ENCODE measurements at places on chromosomes 2 and 18.

- DNase-seq: no peak
These were observed 2.0 kb downstream of the IKZF2 start for GRCh38 chr2:213149294-213149875.

DNA sequence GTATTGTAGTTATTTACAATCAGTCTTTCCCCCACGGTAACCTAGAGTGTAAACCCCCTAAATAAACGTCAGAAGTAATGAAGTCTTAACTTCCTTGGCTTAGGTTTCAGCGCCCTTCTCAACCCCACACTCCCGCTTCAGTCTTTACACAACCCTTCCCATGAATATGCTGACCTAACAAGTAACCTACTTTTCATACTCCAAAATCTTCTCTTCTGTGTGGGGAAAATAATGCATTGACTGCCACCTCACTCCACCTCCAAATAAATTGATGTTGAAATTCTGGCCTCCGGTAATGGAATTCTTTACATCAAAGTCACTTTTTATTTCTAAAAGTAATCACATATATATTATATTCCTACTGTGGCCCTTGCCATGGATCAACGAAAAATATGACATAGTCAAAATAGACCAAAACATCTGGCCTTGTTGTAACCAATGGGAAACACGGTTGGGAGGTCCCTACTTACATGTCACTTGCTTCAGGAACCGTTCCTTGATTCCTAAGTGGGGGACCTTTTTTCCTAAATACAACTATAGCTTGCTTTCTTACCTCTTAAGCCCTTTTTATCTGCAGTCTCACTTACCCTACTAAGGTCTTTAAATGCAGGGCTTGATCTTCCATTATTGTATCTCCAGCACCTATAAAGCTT lies 961 bp downstream of the GEN1 start:
- no peak for DNase-seq

DNA sequence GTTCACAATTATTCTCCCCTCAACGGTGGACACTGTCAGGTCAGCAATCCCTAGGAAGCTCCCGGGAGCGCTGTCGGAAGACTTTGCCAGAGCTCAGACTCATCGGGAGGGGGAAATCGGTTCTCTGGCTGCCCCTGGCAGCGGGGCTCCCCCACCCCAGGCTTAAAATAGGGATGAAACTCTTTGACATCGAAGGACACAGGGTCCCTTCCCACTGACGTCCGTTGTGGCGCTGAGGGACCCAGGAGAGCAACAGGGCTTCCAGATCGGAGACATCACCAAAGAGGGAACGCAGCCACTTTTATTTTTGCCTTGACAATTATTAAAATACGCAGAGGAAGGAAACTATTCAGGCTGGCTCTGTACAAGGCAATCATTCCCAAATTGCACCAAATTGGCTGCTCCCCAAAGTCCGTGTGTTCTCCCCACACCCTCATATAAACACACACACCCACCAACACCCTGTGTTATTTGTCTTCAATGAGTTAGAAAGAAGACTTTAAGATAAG lies 249.0 kb downstream of the CDH20 start:
- no peak for DNase-seq

DNA sequence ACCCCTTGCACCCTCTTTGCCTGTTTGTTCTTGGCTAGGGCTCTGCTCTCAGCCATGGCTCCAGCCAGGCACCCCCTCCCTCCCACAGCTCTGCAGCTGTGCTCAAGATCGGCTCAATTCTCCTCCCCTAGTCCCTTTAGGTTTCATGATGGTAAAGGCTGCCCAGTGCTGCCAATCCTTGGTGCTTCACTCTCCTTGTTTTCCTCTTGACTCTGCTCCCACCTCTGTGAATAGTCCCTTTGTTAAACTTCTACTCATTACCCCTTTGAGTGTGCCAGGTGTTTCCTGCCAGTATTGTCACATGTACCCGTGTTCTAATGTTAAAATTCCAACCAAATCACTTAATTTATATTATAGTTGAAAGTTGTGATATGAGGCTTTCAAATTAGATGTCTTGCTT lies 101.0 kb upstream of the CERS6 start:
- no peak for DNase-seq

GRCh38 chr2:28956890-28957289 lies 24.2 kb upstream of the TOGARAM2 start:
- DNase-seq: no peak

DNA sequence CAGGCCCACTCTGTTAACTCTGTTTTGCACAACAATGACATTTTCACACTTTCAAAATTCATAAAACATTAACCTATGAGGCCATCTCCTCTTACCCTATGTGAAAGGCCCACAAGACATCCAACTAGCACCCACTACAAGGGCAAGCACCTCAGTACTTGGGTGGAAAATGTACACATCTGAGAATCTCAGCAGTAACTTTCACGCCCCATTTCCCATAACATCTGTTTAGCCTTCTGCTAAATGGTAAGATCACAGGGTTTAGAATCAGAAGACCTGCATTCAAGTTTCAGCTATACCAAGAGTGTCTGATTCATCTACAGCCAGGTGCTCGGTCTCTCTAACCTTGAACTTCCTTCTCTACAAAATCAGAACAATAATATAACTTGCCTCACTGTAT lies 89.2 kb downstream of the SP100 start:
- no peak for DNase-seq

DNA sequence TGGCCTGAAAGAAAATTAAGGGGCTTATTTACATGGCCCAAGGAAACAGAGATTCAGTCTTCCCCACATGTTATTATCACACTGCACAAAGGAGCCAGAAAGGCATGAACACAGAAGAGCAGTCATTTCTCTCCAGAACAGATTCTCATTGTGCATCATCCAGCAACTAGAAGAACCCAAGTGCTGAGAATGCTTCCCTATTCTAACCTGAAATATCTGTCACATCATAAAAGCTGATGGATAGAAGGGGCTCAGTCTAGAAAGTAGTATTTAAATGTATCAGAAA lies 145.8 kb downstream of the TMEM163 start:
- no peak for DNase-seq

DNA sequence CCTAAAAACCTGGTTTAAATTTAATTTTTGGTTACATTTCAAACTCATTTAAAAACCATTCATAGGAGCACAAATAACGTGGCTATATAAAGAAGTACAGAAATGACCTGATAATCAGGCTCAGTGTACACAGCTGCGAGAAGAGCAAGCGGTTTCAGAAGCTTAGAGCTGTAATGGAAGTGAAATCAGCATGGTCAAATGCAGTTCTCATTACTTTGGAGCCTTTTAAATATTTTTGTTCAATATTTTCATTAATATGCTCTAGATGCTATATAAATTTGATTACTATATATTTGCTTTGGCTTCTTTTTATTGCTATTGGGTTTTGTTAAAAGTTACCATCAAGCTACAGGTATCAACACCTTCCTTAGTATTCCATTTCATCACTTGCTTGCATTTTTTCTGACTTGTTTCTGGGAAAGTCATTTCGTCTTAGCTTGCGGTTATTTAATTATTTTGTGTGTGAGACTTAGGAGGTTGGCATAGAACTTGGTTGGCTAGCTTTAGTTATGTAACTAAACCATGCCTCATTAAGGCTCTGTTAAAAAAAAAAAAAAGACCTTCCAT lies 58.7 kb downstream of the AFTPH start:
- DNase-seq: no peak

DNA sequence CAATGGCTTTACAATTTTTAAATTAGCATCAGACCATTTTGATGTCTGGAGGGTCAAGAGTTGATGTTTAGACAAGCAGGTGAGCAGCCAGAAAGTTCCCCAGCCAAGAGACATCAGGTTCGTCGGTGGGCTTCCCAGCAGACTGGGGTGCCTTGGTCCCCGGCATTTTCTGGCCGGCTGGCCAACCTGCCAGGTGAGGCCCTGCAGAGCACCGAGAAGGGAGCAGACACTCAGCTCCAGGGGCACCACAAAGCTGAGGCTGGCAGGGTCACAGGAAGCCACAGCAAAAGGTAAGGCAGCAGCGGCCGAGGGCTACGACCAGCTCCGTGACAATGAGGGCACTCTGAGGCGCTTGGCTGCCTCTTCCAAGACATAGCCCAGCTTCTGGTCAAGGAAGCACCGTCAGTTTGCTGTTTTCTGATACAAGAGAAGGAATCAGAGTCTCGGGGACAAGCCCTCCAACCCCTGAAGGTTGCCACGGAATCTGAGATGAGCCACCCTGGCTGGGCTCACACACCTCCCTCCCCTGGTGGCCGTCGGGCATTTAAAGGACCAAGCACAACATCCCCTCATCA lies 229.0 kb downstream of the MGAT5 start:
- DNase-seq: no peak

GRCh38 chr2:97702731-97703470 lies 10.5 kb upstream of the ZAP70 start:
- DNase-seq: no peak

DNA sequence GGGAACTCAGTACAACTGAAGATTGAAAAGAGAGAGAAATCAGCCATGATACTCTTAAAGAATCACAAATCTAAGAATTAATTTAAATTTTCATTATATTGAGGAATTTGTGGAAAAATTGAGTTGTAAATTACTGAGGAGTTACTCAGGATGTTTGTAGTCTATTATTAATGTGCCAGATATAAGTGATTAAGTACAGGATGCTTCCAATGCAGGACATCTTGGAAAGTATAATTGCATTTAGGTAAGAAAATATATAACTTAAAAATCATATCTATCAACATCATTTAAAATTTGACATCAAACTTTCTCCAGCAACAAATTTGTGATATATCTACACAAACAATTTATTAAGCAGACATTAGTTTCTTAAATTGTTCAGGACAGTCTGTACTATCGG lies 1.3 kb downstream of the CALCRL start:
- DNase-seq: no peak

DNA sequence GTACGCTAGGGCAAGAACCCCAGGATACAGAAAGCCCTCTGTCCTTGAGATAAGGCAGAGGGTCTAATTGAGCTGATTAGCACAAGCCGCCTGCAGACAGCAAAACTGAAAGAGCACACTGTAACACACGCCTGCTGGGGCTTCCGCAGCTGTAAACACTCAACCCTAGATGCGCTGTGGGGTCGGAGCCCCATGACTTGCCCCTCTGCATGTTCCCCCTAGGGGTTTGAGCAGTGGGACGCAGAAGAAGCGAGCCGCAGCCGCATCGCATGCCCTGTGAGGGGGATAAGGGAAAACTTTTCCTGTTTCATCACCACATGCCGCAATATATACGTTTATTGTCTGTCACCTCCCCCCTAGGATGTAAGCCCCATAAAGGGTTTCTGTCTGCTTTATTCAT lies 384.6 kb downstream of the PLCL1 start:
- no peak for DNase-seq

- DNase-seq: no peak
These were observed at the start of gene ANO7 for GRCh38 chr2:241188361-241189092. TSS of gene ANO7 (plus strand) at chr2:241188677. CDS start at chr2:241190064, 1,387 bp downstream.

DNA sequence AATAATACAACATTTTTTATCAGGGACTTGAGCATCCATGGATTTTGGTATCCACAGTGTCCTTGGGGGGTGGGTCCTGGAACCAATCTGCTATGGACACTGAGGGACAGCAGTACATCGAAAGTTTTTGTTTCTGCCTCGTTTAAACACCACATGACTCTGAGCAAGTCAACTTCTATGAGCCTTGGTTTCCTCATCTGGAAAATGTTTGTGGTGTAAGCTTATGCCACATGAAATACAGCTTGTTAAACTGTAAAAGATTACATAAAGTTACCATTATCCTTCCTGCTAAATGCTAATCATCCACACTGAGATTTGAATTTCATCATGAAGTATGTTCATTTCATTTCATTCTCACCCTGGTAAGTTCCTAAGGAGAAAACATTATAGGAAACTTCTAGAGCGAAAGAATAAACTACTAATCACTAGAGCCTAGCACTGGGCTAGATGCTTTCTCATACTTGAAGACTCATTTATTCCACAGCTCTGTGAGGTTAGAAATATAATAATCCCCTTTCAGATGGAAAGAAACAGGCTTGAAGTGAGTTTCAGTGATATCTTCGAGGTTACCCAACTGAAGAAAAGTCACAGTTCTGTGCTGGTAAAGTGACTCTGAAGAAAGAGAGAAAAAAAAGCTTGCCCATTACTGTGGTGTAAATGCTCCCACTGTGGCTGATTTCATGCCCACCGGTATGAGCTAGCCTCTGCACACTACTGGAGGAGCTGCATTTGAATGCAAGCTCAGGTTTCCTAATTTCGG lies 29.2 kb downstream of the MCFD2 start:
- no peak for DNase-seq

DNA sequence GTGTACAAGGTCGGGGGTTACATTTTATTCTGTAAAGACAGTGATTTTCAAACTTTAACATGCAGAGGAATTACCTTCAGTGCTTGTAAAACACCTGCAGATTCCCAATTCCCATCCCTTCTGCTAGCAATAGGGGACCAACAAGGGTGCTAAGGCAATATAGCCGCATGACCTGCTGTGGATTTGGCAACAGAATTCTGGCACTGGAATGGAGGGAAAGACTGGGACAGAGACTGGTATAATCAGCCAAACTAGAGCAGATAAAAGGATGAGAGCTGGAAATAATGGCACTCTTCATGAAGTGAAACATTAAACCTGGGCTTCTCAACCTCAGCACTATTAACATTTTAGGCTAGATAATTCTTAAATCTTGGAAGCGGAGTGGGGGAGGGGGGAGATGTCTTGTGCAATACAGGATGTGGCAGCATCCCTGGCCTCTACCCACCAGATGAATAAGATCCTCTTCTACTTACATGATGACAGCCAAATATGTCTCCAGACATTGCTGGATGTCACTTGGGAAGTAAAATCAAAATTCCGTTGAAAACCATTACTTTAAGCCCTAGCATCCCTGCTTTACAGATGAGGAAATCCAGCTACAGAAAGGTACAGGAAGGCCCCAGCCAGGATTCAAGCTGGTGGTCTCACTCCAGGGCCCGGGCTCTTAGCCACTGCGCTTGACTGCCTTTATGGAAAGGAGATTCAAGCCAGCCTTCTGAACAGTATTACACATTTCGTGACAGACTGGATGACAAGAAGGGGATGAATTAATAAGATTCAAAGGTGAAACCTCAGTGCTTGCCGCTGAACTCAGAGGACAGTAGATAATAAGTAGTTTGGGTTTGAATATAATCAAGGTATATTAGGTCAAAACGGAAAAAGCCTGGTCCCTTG lies 1.7 kb downstream of the EVA1A start:
- DNase-seq: no peak

DNA sequence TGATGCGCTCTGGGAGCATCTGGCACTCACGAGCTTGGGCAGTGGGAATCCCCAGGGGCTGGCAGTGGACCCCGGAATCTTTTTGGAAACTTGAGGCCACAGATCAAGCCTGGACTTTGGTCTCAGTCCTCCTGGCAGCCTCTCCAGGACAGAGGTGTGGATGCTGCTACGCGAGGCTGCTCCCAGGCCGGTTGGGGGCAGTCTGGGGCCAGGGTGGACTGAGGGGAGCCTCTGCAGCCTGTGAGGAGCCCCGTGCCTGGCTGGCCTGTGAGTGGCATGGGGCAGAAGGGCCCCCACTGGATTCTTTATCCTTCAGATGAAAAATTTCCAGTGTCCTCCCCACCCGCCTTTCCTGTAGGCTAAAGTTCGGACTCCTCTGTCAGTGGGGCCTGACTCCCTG lies 12.7 kb upstream of the DES start:
- no peak for DNase-seq

GRCh38 chr2:213237251-213237650 lies 47.0 kb upstream of the SPAG16 start:
- no peak for DNase-seq

GRCh38 chr2:44774826-44775492 lies 166.5 kb upstream of the SIX3 start:
- DNase-seq: no peak
